ENCODE measurements at places on chromosomes 4 and X. TPM values are rescaled to one million over a fixed set of nuclear protein-coding genes. Genes with fewer than 3 reads are reported as not detected.

The GPR78 gene
- 0.21 TPM for total RNA-seq

The KLF8 gene
- total RNA-seq = 17.7 TPM

The EDNRA gene
- total RNA-seq = 25.7 TPM

The PCDH7 gene
- 4.7 TPM for total RNA-seq

The SYTL4 gene
- 15.3 TPM for total RNA-seq

The IGFBP7 gene
- total RNA-seq = 322 TPM

The EDA2R gene
- total RNA-seq = 2.4 TPM

The PLK4 gene
- total RNA-seq = 2.0 TPM
